ENCODE measurements at places on chromosomes 6 and 20.

DNA sequence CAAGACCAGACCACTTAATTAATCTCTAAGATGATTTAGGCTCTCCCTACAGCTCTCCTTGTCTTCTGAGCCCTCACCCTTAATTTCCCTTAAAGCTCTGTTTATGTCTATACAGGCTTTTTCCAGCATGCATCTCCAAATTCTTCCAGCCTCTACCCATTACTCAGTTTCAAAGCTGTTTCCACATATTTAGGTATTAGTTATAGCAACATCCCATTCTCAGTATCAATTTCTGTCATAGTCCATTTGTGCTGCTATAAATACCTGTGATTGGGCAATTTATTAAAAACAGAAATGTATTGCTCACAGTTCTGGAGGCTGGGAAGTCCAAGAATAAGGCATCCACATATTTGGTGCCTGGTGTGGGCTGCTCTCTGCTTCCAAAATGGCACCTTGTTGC, 2.3 kb upstream of the SERPINB1 start:
- DNase-seq = no peak

DNA sequence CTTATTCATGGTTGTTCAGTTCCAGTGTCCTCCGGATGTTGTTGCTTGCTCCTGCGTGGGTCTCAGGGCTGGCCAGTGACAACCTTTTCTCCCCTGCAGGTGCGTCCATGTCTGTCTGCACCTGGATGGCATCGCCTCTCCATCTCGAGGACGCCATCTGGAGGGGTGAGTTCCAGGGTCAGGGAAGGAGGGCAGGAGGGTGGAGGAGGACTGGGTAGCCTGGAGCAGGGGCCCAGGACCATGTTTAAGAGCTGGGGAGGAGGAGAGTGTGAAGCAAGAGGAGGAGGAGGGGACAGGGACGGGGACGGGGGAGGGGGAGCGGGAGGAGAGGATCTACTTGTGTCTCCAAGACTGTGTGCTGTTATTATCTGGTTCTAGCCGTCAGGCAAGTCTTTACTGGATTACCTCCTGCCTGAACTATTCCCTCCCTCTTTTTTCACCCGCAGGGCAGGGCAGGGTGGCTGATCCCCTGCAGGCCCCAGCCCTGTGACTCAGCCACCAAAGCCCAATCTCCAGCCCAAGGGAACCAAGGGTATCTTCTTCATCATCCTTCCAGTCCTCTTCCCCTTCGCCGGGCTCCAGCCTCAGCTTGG, 32.2 kb upstream of the TULP1 start:
- no peak for DNase-seq

GRCh38 chr6:13124131-13124530, 204.2 kb downstream of the TBC1D7 start:
- no peak for DNase-seq

- DNase-seq = no peak
These were observed 415 bp upstream of the CUL9 start for GRCh38 chr6:43181621-43181941.

GRCh38 chr20:40646361-40646760, 42.7 kb downstream of the MAFB start:
- DNase-seq = no peak

GRCh38 chr6:157335829-157336228, 12.5 kb upstream of the TMEM242 start:
- DNase-seq = no peak

DNA sequence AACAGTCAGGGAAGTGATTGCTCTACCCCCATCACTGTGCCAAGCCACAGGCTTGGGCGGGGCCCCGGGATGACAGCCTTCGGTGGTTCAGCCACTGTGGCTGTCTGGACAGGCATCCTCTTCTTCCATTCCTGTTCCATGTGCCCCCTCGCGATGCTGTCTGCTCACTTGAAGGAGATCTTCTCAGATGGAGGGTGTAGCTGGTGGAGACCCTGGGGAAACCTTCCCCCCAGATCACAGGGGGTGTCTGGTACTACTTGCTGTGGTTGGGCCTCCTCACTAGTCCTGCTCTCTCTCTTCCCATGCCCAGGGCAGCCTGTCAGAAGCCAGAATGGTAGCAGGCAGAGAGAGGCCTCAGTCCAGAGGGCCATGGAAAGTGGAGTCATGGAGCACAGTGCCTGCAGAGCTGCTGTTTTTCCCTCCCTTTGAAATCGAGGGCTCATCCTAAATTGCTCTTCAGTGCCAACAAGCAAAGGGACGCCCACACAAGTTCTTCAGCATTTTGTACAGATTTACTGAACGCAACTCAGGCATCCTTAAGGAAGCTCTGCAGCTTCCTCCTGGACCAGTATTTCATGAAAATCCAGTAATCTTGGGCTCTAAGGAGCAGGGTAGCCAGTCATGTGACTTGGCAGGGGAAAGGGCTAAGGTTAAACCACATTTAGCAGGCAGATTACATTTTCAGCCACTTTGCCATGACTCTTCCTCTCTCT, 326.6 kb downstream of the ZFAND3 start:
- DNase-seq = no peak

GRCh38 chr20:13220904-13221297, at the start of gene ISM1:
Gene ISM1, plus strand, starts transcription at chr20:13221274. Its CDS starts 503 bp downstream, at chr20:13221777.
- DNase-seq = no peak

DNA sequence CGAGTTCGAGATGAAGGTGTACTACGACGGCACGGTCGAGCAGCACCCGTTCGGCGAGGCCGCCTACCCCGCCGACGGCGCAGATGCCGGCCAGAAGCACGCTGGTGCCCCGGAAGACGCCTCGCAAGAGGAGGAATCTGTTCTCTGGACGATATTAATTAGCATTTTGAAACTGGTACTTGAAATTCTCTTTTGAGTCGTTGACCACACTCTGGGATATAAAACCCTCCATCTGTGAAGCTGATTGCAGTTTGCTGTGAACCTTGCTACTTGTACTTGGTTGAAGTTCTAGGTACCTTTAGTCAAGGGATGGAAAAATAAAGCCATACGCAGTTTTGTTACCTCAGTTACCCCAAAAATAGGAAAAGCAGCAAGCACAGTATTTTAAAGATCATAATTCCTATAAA, 917 bp downstream of the C6orf120 start:
- DNase-seq = no peak

DNA sequence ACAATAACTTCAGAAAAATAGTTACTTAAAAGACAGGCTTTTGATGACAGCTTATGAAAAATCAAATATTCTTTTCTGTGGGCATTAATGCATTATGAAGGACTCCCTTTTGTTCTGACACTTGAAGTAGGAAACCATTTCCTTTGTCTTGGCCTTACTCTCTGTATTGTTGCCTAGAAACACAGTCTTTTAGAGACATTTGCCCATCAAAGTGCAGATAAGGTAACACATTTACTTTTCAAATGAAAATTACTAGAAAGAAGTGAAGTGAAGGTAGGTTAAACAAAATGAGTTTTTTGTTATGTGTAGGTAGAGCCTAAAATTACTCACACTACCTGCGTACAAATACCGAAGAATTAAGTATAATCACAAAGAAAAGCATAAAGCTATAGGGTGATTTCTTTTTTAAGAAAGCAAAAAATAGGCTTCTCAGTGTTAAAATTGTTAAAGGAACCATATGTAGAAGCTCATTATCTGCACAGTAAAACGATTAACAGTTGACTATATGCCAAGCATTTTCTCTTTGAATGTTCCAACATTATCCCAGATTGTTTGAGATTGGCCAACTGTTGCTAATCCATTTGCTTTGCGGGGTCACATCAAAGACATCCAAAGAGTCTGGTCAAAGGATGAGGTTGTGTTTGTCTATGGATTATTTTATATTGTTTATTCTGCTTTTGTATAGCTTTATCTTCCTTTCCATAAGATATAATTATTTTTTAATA, 542.0 kb upstream of the RNF217 start:
- no peak for DNase-seq

DNA sequence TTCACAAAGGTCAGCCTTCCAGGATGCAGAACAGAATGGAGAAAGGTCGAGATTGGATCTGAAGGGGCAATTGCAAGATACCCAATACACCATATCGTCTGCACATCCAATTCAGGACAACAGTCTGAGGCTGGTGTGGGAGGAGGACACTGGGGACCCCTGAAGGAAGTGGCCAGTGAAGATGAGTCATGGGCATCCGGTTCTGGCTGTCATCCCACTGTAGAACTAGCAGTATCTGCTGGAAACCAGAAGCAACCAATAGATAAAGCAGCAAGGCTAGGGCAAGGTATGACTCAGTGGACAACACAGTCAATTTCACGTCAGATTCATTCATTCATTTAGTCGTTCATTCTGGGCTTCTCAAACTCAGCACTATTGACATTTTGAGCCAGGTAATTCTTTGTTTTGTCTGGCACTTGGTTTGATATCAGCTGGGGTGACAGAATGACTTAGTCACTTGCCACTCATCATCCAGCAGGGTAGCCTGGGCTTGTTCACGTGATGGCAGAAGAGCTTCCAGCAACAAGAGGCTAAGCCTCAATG, 30.3 kb upstream of the SHLD1 start:
- DNase-seq = peak; percentile 50

GRCh38 chr6:168956141-168956838, 297.4 kb downstream of the THBS2 start:
- DNase-seq = peak; percentile 58

GRCh38 chr20:20084296-20084752, 32.0 kb downstream of the CFAP61 start:
- DNase-seq = no peak

- no peak for DNase-seq
These were observed 109.1 kb upstream of the SCAF8 start for GRCh38 chr6:154624038-154624599.

DNA sequence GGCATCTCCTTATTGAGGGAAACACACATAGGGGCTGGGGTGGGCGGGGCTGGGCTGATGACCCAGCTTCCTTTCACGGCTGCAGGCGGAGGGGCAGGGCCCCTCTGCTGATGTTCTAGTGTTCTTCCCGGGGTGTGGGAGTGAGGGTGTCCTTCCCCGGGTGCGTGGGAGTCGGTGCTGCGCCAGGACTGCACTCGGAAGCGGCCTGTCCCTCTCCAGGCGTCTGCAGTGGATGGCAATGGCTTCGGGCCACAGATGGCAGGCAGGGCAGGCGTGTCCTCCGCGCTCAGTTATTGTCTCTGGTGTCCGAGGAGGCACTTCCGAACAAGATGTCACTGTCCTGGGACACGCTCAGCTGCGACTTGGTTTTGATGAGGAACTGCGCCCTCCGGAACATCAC, 19.2 kb downstream of the KCNG1 start:
- no peak for DNase-seq

Data from fibroblast of lung (primary cell).